Posterior cingulate gyrus (tissue), 11 donors: ENCODE measurements at places on chromosomes 4 and X.

GRCh38 chr4:180134091-180134866, 2108.9 kb upstream of the TENM3 start:
- no peak for DNase-seq

GRCh38 chrX:30533835-30534234, 43.7 kb downstream of the TASL start:
- DNase-seq = no peak

- DNase-seq = no peak
Measured at GRCh38 chr4:122823476-122823875, 3.2 kb upstream of the FGF2 start.

- no peak for DNase-seq
Measured at GRCh38 chrX:77436682-77437081, 10.5 kb upstream of the FGF16 start.

DNA sequence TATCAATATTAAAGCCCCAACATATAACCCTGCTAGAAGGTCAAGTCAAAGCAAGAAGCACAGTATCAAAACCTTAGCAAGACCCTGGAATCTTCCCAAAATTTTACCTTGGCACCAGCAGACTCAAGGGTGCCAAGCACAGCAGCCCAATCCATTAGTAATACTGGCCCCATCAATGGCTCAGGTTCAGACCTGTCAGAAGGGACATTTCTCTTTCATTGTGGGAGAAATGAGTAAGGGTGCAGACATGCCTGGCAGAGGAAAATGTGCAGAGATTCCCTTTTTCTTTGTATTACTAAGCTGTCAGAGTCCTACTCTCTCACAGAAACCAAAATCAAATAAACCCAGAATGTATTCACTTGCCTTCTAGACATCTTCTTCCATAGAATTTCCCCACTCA, 203.9 kb downstream of the EVC2 start:
- no peak for DNase-seq

DNA sequence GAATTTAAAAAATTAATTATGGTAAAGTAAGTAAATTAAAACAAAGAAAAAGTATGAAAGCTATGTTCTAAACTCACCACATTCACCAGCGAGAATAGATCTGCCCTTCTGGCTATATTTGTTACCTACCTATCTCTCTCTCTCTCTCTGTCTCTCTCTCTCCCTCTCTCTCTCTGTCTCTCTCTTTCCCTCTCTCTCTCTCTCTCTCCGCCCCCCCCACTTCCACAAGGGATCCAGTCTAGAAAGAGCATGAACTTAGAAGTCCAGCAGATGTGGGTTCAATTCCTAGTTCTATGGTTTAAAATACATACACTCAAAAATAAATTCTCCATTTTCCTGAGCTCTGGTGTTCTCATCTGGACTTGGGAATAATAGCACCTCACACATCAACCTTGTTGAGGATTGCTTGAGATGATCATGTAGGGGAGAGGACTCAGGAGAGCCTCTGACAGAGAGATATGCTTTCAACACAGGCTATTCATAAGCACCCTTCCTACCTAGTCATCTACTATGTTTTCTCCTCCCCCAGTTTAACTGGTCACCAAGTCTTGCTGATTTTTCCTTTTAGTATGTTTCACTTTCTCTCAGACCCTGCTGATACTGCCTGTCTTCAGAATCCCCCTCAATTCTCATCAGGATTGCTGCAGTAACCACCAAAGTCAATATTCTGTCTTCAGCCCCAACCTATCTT, 64.7 kb downstream of the SLC7A11 start:
- DNase-seq = no peak

DNA sequence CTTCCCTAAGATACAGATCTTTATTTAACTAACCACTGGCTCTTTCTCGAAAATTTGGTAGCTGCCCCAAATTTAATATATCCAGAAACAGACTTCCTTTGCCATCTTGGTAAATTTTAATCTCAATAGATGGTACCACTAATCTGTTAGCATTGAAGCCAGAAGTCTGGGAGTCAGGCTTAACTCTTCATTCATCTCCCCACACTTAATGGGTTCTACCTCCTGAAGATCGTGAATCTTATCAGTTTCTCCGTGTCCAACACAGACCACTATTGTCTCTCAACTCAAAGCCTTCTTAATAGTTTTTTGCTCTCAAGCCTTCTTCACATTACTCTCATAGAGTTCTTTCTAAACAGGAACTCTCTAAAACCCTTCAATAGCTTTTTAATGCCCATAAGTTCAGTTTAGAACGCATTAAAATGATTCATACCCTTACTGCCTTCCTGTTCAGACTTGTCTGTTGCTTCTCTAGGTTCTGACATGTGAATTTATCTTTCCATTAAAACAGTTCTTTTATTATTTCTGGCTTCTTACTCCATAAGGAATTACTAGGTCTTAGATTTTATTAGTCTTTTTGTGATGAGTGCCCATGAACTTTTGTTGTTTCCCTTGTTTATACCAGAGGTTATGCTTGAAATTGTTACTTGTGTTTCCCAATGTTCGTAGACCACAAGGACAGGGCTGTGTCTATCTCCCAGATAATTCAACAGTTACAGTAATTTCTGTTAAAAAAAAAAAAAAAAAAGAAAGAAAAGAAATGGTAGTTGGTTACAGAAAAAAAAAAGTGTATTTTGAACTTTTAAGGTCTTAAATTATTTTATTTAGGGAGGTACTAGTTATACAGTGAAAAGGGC, 54.7 kb downstream of the SMARCAD1 start:
- no peak for DNase-seq

- DNase-seq = no peak
Measured at GRCh38 chrX:129781134-129781672, 1.5 kb downstream of the SASH3 start.

- no peak for DNase-seq
Measured at GRCh38 chr4:17623451-17624001, 9.1 kb downstream of the MED28 start.

GRCh38 chrX:120310861-120311726, at the start of gene TMEM255A:
Gene TMEM255A, minus strand, starts transcription at chrX:120311461. Its CDS starts 152 bp downstream, at chrX:120311309.
- DNase-seq = peak; percentile 51

DNA sequence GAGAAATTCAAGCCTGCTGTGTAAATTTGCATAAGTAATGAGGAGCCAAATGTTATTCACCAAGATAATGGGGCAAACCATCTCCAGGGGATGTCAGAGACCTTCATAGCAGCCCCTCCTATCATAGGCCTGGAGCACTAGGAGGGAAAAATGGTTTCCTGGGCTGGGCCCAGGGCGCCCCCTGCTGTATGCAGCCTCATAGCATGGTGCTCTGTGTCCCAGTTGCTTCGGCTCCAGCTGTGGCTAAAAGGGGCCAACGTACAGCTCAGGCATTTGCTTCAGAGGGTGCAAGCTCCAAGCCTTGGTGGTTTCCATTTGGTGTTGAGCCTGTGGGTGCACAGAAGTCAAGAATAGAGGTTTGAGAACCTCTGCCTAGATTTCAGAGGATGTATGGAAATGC, 859.3 kb downstream of the RPA4 start:
- no peak for DNase-seq

DNA sequence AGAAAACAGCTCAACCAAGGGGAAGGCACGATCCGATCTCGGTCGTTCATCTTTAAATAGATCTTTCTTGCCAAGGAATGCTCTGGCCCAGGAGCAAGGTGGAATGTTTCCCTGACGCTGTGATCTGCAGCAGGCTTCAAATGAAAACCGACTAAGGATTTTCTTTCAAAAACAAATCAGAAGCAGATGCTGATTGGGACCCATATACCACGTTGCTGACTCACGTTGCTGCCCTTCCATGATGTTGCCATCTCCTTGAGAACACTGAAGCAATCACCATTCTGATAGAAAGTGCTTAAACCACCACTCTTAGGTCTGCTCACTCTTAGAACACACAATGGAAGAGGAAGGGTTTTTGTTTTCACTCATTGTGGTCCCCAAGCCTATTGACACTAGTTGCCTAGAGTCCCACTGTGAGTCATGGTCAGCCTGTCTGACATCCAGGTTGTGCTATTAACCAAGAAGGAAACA, 26.1 kb downstream of the LAMTOR3 start:
- no peak for DNase-seq

- DNase-seq = no peak
Measured at GRCh38 chr4:144592264-144592663, 53.7 kb upstream of the HHIP start.

DNA sequence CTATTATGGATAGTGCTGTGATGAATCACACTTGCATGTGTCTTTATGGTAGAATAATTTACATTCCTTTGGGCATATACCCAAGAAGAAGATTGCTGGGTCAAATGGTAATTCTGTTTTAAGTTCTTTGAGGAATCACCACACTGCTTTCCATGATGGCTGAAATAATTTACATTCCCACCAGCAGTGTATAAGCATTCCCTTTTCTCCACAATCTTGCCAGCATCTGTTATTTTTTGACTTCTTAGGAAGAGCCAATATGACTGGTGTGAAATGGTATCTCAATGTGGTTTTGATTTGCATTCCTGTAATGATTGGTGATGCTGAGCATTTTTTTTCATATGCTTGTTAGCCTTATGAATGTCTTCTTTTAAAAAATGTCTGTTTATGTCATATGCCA, 1120.2 kb downstream of the ARAP2 start:
- no peak for DNase-seq

DNA sequence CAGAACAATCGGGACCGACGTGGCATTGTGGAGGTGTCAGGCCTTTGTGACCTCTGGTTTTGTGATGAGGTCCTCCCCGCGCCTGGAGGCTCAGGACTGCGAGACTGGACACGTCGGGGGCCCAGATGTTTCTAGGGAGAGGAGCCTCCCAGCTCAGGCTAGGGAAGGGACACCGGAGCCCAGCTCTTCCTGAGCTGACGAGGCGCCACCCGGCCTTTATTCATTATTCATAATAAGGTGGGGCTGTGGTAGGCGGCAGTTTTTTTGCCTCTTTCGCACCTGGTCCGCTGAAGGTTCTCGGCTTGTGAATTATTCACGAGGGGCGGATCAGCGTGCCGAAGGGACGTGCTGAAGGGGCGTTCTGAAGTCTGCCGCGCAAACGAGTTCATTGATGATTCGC, 2.3 kb upstream of the UBA1 start:
- no peak for DNase-seq

DNA sequence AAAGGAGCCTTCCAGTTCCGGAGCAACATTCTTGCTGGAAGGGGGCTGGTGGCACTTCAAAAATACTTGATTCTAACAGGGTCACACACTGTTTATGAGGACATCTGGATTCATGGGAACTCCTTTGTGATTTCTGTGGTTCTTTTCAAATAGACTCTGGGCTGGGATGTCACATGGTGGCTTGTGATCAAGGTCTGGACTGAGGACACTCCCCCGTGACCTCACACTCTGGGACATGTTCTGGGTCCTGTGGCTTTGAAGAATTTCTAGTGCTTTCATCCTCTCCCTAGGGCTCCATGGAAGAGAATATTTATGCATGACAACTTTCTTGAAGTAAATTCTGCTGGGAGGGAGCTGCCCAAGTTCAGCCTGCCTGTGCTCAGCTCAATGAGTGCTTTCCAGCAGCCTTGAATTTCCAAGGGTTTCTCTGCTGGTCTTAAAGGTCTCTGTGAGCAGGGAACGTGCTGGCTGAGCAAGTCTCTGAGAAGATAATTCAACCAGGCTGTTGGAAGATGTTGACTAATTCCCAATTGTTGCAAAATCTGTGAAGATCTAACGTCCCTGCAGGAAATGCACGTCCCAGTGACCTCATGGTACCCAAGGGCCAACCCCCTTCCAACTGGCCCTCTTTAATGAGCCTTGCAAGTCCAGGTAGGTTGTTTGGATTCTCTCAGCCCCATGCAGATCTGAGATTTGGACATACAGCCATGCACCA, 36.3 kb downstream of the GPR143 start:
- DNase-seq = no peak

DNA sequence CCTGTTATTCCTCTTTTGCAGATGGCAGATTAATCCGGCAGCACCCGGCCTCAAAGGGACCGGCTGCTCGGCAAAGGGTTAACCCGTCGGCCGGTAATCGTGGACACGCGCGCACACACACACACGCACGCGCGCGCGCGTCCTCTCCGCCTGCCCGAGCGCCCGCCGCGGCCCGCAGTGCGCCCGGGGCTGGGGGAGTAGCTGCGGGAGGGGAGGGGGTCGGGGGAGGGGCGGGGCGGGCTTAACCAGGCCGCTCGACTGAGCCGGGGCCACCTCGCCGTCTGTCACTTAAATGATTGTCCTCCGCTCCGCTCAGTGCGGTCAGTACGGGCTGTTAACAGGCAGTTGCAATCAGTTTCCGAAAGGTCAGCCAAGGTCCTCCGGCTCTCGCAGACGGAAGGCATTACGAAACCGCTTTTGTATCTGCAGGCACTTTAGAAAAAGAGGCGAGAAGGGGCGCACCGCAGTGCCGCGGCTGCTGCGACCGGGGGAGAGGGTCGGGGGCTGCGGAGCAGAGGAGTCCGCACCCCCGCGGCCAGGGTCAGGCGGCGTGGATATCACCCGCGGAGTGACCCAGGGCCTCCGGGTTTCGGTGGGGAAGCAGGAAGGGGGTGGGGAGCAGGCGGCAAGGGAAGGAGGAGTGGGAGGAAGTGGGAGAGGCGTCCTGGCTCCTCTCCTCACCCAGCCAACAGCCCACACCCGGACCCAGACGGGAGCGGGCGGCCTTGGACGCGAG, 57.3 kb upstream of the BCOR start:
- DNase-seq = peak; percentile 88

GRCh38 chr4:188092824-188093223, 16.6 kb downstream of the TRIML2 start:
- DNase-seq = no peak

DNA sequence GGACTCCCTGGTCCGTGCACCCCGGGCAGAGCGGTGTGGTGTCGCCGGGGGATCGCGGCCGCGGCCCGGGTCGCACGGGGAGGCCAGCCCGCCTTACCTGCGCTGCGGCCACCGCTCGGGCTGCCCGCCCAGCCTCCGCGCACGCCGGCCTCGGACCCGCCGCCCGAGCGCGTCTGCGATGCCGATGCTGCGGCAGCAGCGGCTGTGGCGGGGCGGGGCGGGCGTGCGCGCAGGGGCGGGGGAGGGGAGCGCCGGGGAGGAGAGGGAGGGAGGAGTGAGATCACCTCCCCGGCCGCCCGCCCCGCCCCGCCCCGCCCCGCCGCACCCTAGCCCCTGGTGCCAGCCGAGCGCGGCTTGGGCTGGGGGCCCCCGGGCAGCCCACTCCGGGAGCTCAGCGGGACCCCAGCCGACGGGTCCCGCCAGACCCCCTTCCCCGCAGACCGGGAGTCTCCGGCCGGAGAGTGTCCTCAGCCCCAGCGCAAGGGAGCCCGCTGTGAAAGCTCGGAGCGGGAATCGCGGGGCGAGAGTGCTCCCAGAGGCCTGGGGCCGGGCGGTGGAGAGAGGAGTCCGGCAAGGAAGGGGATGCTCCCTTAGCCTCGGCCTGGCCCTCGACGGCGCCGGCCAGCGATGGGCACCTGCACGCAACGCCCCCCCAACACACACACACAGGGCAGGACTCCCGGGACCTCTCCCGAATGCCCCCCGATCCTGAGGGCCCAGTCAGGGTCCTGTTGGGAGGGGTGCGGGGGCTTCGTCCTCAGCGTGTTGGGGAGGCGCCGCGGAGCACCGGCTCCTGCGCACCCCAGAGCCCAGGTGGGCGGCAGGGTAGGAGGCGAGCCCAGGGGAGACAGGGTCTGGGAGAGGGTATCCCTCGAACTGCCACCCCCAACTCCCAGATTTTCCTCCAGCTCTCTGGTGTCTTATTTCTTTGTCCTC, at the start of gene L1CAM:
L1CAM (minus strand) TSS at position 206 of the 936 bp plus-strand sequence. CDS start 10,337 bp downstream, outside the sequence.
- no peak for DNase-seq
